GDM1 (cell line): ENCODE measurements at places on chromosomes 12 and 14.

DNA sequence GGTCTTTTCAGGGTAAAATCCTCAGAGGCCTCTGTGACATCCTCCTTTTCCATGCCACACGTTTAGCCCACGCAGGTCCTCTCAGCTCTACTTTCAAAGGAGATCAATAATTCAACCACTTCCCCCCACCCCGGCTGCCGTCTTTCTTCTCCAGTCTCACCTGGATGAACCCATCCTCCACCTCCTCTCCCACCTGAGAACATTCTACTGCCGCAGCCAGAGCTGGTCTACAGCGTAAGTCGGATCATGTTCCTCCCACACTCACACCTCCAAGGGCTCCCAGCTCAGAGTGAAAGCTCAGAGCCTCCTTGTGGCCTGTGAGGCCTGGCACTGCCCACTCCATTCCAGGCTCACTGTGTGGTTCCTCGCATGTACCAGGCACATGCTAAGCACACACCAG, 246.6 kb downstream of the CHST11 start:
- DNase-seq: no peak

GRCh38 chr12:43063650-43064049, 474.1 kb upstream of the PRICKLE1 start:
- no peak for DNase-seq

- DNase-seq: peak; percentile 32
Observed at GRCh38 chr12:75635606-75636444, 124.4 kb upstream of the KRR1 start.

GRCh38 chr12:131231032-131231980, 277.6 kb downstream of the ADGRD1 start:
- no peak for DNase-seq

GRCh38 chr12:20549108-20549719, 145.9 kb upstream of the SLCO1C1 start:
- no peak for DNase-seq

GRCh38 chr12:52692254-52692653, 11.1 kb downstream of the KRT77 start:
- DNase-seq: no peak

DNA sequence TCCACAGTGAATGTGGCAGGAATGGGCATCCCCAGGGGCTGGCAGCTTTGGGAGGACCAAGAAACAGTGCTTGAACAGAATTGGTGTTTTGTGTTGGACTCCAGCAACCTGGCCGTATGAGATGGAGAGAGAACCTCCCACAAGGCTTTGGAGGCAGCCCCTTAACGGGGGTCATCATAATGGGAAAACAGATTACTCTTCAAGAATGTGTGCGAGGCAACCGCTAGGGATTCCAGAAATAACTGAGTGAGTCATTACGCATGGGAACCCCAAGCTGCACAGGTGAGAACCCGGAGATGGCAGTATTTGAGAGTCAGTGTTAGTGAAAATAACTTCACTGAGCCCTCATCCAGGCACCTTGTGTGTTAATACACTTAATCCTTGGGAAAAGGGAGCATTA, 567.8 kb upstream of the TBX3 start:
- no peak for DNase-seq

GRCh38 chr14:65016471-65016870, 29.8 kb downstream of the FNTB start:
- no peak for DNase-seq

DNA sequence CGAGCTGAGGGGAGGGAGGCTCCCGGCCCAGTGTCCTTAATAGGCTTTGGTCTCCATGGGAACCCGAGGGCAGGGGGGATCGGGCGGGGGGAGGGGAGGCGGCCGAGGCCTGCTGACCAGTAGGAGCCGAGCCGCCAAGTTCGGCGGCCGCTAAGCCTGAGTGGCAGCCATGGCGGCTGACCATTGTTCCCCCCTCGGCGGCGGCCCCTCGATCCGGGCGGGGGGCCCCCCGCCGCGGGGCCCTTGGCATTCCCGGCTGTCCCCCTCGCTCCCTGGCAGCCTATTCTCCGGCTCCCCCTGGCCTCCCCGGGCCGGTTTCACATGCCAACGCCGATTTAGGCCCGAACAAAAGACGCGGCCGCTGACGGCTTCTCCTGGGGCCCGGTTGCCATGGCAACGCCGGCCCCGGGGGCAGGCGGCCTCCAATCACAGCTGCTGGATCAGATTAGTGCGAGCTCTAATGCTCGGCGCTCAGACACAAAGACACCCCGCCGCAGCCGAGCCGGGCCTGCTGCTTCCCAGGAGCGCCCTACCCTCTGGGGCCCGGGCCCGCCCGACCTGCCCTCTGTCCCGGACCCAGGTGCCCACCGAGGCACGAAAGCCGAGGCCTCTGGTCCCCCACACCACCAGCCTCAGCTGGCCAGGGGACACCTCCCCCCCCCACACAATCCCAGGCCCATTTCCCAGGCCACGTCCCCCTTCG, 7.3 kb downstream of the MSI1 start:
- no peak for DNase-seq

DNA sequence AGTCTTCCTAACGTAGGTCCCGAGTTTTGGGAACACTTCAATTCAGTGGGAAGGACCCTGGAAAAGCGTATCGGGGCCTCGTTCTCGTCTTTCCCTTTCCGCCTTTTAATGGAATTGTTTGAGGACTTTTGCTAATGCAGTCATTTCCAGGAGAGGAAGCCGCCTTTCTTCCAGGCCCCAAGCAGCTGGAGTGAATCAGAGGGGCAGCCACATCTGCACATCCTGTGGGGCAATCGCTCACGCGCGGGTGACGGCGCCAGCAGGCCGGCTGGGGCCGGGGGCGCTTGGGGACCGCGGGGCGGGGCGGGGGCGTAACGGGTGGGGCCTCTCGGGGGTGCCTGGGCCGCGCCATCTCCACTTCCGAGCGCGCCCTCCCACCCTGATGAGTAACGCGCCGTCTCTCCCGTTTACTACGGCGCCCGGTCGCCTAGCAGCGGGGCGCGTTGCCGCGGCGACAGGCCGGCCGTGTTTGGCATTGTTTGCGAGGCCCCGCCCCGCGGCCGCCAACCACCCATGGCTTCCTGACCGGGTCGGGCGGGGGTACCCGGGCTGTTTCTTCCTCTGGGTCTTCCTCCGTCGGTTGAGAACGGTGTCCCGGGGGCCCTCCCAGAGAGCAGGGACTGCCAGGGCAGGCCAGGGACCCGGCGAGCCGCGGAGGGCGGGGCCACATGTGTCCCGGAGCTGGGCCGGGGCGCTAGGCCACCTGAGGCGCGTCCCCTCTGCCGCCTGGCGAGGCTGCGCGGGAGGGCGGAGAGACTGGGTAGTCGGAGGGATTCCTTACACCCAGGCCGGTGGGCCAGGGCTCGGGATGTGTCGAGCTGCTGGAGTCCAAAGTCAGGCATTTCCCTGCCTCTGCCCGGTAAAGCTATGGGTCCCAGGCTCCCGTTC, 2.3 kb downstream of the GSG1 start:
- peak; percentile 72 for DNase-seq

- no peak for DNase-seq
Observed at GRCh38 chr14:101784631-101785030, 23.1 kb downstream of the PPP2R5C start.

DNA sequence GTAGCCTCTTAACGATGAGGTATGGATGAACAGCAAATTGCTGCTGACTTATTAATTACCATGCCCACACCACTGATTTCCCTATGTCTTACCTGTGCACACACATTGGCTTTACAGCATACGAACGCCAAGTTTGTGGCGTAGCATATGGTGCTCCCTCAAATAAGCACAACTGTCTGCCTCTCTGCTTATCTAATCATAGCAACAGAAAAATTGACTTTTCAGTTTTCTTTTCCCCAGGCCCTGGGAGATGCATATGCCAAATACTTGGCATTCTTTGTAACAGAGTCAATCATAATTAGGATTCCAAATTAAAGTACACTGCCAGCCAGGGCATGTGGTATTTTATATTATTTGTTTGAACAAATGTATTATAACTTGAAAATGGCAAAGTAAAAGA, 625.5 kb downstream of the DIO2 start:
- no peak for DNase-seq

GRCh38 chr14:71741241-71741640, 191.0 kb upstream of the RGS6 start:
- DNase-seq: no peak

DNA sequence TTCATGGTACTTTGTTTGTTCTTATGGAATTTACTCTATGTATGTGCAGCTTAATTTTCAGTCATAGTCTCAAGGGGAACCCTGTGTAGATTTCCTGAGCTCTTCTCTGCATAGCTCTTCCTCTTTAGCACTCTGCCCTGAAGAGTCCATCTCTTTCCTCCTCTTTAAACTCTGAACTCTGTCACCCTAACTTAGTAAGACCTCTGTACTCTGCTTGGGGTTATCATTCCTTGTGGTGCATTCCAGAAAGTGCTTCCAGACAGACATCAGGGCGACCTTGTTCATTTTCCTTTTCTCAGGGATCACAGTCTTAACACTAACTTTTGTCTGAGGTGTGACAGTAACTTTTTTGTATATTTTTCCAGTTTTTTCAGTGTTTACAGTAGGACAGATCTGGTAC, 179.3 kb downstream of the RAD51B start:
- DNase-seq: no peak

GRCh38 chr12:104219908-104220404, 4.4 kb downstream of the TXNRD1 start:
- peak; percentile 2 for DNase-seq

DNA sequence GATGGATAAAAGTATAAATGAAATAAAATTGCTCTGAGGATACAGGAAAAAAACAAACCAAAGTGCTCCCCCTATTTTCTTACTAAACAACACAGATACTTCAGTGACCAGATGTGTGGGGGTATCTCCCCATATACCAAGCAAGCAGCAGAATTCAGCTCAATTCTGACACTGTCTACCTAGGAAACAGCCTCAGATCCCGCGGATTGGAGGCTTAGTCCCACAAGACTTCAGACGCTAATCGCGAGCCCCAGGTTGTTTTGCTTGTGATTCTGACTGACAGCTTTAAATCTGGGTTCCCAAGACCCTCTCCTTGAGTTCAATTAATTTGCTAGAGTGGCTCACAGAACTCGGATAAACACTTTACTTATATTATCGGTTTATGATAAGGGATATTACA, 17.3 kb downstream of the NFKBIA start:
- DNase-seq: no peak

GRCh38 chr14:33414041-33414440, 475.4 kb downstream of the NPAS3 start:
- peak; percentile 40 for DNase-seq

DNA sequence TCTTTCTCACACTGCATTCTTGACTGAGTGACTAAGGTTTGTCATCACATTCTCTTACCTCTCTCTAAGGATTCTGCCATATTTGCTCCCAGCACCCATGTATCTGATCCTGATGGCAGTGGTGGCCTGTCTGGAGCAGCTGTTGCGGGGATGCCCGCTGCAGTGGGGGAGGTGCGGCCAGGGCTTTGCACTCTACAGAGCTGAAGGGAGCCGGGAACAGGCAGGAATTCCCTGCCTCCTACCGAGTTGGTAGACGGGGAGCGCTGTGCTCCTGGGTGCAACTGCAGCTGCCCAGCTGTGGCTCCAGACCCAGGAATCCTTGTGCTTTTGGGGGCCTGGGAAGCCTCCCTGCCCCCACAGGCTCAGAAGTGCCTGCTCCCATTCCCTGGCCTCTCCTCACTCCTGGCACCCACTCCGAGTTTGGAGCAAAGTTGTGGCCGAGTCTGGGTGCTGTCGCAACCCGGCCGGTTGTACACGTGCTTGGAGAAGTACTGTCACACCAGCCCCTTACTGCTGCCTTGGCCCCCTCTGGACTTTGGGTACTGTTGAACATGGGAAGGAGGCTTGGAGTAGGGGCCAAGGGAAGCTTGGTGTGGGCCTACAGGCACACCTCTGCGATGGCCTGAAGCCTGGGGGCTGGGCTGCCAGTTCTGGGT, 106.9 kb upstream of the OR4E1 start:
- no peak for DNase-seq

- DNase-seq: no peak
Observed at GRCh38 chr12:130461839-130462557, 124.3 kb downstream of the PIWIL1 start.

DNA sequence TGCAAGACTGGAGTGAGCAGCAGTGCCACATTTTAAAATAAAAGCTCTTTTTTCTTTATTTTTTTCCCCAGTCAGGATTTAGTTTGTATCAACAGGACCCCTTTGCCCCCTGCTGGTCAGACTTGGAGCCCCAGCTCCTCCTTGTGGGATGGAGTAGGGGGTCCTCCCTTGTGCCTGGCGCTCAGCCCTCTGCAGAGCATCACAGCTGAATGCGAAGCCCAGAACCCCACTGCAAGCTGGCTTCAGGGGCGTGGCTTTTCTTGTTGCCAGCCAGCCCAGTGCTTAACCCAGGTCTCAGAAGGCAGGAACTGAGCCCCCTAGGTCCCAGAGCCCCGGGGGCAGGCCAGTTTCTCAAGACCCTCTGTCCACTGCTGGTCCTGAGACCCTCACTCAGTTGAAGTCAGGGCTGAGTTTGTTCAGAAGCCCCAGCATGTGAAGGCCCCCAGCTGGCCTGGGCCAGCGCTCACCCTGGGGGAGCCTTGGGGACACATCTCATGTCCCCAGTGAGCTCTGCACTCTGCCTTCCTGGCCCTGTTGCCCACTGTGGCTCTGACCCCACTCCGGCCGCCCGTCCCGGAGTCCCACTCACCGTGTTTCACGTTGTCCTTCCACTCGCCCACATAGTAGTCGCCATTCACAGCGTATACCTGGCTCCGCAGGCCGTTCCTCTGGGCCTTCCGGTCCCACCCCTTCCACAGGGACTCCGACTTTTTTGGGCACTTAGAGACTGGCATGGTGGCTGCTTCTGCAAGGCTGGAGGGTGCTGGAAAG, 519 bp downstream of the MORN3 start:
- peak; percentile 23 for DNase-seq

GRCh38 chr14:38884109-38884508, 218.9 kb downstream of the SEC23A start:
- DNase-seq: no peak

- DNase-seq: no peak
Observed at GRCh38 chr14:81401420-81402122, 1.4 kb upstream of the STON2 start.

DNA sequence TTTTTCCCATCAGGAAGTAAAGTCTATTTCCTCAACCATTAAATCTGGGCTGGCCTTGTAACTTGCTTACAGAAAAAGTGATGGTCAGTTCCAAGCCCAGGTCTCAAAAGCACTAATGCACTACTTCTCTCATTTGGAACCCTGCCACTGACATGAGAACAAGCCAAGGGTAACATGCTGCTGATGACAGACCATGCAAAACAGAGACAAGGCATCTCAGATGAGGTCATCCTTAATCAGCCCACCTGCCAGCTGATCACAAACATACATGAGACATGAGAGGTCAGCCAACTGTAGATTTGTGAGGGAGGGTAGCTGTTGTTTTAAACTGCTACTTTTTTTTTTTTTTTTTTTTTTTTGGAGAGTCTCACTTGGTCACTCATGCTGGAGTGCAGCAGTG, 16.2 kb downstream of the TWF1 start:
- DNase-seq: no peak
